Activated CD4-positive, alpha-beta T cell treated with anti-CD3 and anti-CD28 coated beads, Interleukin-2, amount 50 U/mL, for 1 hour (primary cell): ENCODE measurements at places on chromosomes 1 and 21.

DNA sequence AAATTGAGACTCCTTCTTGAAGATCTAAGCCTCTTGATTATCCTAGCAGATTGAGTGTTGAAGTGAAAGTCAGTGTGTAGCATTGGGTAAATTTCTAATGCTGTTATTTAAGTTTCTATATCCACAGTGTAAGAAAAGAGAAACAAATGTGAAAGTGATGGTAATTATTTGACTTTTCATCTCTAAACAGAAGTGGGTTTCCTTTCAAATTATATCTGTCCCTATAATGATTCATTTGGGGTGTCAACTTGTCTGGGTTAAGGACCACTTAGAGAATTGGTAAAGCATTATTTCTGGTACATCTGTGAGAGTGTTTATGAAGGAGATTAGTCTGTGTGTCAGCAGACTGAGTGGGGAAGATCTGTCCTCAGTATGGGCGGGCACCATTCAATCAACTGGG is 133.0 kb upstream of the HMCN1 start:
- DNase-seq = no peak

- DNase-seq = no peak
Observed at GRCh38 chr1:175857756-175858155, 114.4 kb upstream of the TNR start.

GRCh38 chr1:229940684-229941083 is 126.4 kb upstream of the GALNT2 start:
- DNase-seq = no peak

DNA sequence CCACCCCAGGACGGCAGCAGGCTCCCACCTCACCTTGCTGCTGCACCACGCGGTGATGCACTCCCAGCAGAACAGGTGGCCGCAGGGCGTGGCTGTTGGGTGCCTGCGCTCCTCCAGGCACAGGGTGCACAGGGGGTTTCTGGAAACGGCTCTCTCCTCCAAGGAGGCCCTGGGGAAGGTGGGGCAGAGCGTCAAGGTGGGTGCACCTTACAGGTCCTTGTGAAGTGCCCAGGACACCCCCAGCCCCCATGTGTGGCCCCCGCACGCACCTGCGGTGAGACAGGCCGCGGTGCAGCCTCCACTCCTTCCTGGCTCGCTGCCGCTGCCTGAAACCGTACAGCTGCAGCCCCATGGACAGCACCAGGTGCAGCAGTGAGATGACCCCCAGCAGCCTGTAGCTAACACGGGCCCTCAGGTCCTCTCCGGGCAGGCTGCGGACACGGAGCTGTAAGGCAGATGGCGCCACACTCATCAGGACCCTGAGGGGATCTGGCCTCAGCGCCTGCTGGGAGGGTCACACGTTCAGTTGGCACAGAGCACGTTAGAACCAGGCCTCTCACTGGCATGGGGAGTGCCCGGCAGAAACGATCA is 5.8 kb downstream of the PEX10 start:
- no peak for DNase-seq

GRCh38 chr1:114509596-114510273 is 1.3 kb downstream of the TRIM33 start:
- DNase-seq = no peak

GRCh38 chr21:42515708-42516502 is 2.3 kb downstream of the SLC37A1 start:
- no peak for DNase-seq

- DNase-seq = no peak
Observed at GRCh38 chr1:225746361-225747179, 31.1 kb upstream of the SRP9 start.

DNA sequence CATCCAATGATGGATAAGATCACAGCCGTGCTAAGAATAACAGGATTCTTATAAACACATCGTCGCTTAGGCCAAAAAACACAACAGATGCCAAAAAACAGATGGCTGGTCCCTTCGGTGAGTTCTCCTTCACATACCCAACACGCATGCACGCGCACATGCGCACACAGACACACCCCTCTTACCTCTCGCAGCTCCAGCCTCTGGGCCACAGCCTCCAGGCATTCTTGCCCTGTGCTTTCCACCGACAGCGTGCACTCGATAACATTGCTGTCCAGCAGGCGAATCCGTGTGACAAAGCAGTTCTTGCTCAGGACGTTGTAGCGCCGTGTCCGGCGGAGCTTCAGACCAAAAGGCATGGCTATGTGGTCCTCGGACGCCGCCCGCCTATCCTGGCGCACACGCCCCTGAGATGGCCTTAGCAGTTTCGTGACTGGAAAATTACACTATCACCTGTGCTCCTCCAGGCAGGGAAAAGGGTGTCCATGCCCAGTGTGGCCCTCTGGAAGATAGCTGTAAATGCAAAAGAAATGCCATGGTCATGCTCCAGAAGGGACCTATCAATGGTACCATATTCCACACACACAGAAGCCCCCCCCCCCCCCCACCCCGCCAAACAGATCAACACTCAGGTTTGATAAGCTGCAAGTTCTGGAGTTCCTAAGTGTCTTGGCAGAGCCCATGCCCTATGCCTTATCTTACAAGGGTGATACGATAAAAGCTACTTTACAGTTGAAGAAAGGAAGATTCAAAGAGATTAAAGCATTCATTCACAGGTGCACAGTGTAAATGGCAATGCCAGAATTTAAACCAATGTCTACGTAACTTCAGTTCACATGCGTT is 86.7 kb downstream of the PTPN14 start:
- no peak for DNase-seq

DNA sequence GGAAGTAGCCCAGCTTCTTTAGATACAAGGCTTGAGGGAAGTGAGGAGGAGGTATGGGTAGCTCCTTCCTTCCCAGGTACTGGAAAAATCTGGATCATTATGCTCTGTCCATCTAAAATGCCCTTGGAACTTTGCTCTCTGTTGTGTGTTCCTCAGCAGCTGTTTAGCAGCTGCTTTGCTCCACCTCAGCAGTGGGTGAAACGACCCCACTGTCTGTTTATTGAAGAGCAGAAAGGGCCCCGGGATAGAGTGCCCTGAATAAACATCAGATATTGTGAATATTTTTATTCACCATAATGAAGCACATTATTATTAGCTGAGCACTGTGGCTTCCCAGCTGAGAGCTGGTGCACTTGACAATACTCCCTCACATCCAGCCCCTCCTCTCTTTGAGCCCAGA is 237.9 kb downstream of the PBX1 start:
- DNase-seq = no peak

DNA sequence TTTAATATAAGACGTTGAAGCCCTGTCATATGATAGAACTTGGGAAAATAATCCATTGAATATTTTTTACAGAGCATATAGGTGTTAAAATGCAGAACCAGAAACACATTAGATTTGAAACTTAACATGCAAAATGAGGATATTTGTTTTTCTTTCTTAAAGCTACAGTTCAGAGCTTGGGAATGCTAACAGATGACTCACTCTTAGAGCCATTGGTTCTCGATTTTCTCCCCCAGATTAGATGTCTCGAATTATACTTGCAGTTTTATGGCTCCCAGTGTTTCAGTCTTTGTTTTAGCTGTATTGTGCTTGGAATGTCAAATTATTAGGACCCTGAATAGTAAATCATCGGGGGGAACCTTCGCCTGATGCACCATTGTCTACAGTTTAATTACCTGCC is 575.7 kb upstream of the ZP4 start:
- no peak for DNase-seq

- DNase-seq = no peak
Observed at GRCh38 chr1:234708700-234709395, 98.9 kb upstream of the IRF2BP2 start.

GRCh38 chr1:917466-918091 is 6.1 kb upstream of the SAMD11 start:
- no peak for DNase-seq

DNA sequence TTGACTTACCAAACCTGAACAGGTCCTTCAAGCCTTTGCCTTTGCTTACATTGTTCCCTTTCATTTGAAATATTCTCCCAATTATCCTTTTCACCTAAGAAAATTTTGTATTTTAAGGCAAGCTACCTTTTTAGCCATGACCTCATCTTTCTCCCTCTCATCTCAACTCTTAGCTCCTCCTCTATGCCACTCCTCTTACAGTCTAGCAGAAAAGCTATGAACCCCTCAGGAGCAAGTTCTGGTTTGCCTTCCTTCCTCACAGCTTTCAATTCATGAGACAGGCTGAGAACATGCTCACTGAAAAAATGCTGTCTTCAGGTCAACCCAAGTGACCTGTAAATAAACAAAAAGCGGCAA is 8.3 kb upstream of the MUTYH start:
- no peak for DNase-seq

DNA sequence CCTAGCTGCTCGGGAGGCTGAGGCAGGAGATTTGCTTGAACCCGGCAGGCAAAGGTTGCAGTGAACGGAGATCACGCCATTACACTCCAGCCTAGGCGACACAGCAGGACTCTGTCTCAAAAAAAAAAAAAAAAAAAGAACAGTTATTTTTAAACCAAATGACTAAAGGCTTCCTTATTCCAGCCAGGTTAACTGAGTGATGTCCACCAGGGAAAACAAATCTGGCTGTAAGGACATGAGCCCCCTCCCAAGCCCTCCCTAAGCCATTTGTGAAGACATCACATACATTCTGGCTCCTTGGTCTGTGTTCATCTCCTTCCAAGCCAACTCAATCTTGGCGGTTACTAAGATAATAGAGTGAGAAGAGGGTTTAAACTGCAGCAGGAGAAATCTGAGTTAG is 8.2 kb downstream of the TMCC2 start:
- no peak for DNase-seq
